HCT116 (cell line): ENCODE measurements at places on chromosomes 16 and 17.
A peak's percentile ranks its signal among the peaks of the same experiment; 100 is the strongest.

GRCh38 chr17:71399221-71399620 lies 721.6 kb upstream of the SOX9 start:
- H3K4me3 ChIP-seq = no peak overlapping the region
- peaks cover 13% of the 10 kb centered on the region for H3K4me1 ChIP-seq
- H3K27ac ChIP-seq = no peak overlapping the region
- no peaks in the 10 kb centered on the region for H3K36me3 ChIP-seq

DNA sequence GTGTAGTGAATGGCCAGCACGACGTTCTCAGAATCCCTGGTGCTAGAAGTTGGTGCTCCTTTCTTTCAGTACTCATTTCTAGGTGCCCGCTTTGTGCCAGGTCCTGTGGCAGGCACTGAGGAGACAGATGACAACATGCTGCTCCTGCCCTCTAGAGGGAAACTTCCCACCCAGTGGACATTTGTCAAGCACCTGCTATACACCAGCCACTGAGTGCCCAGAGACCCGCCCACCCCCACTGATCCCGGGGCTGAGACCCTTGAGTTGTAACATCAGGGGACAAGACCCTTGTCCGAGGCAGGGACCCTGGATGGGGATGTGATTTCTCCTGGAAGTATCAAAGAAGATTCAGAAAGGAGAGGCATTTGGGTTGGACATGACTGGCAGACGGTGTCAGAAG lies 25.1 kb downstream of the UNC13D start:
- no peak for DNase-seq
- H3K27me3 ChIP-seq = no peaks in the 10 kb centered on the region
- H3K27ac ChIP-seq = no peak overlapping the region

GRCh38 chr17:58229881-58230280 lies 8.5 kb upstream of the LPO start:
- no peaks in the 10 kb centered on the region for H3K36me3 ChIP-seq
- H3K27me3 ChIP-seq = peaks cover 9% of the 10 kb centered on the region
- no peak for DNase-seq
- no peak overlapping the region for H3K27ac ChIP-seq

DNA sequence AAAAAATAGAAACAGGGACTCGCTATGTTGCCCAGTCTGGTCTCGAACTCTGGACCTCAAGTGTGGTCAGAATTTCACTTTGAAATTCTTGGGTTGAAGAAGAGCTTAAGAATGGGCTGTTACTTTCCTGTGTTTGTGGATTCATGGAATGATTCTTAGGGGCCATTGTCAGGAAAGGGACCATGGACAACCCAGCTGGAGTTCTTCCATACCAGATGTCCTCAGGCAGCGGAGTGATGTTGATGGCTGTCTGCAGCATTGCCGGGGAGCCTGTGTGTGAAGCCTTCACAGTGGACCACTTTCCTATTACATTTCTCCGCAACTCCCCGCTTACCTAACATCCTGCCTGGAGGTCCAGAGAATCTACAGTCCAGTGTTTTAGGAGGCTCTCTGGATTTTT lies 145.9 kb downstream of the CLEC16A start:
- no peak overlapping the region for H3K4me3 ChIP-seq
- H3K27ac ChIP-seq = peak overlapping the region; percentile 36; the same call in 1 of the 2 replicates
- H3K27me3 ChIP-seq = no peaks in the 10 kb centered on the region
- peaks cover 98% of the 10 kb centered on the region for H3K4me1 ChIP-seq

- no peaks in the 10 kb centered on the region for H3K4me1 ChIP-seq
- no peaks in the 10 kb centered on the region for H3K36me3 ChIP-seq
- no peak overlapping the region for H3K4me3 ChIP-seq
- no peak for DNase-seq
- H3K27ac ChIP-seq = no peak overlapping the region
Observed at GRCh38 chr16:77690416-77690815, 31.9 kb upstream of the NUDT7 start.

- H3K36me3 ChIP-seq = no peaks in the 10 kb centered on the region
- no peaks in the 10 kb centered on the region for H3K27me3 ChIP-seq
- H3K4me1 ChIP-seq = no peaks in the 10 kb centered on the region
- no peak for DNase-seq
Observed at GRCh38 chr17:45990886-45991285, 8.2 kb upstream of the STH start.

GRCh38 chr17:16407911-16408588 lies 7.3 kb upstream of the TRPV2 start:
- H3K27ac ChIP-seq = no peak overlapping the region
- H3K4me3 ChIP-seq = no peak overlapping the region
- H3K4me1 ChIP-seq = no peaks in the 10 kb centered on the region
- H3K36me3 ChIP-seq = no peaks in the 10 kb centered on the region

DNA sequence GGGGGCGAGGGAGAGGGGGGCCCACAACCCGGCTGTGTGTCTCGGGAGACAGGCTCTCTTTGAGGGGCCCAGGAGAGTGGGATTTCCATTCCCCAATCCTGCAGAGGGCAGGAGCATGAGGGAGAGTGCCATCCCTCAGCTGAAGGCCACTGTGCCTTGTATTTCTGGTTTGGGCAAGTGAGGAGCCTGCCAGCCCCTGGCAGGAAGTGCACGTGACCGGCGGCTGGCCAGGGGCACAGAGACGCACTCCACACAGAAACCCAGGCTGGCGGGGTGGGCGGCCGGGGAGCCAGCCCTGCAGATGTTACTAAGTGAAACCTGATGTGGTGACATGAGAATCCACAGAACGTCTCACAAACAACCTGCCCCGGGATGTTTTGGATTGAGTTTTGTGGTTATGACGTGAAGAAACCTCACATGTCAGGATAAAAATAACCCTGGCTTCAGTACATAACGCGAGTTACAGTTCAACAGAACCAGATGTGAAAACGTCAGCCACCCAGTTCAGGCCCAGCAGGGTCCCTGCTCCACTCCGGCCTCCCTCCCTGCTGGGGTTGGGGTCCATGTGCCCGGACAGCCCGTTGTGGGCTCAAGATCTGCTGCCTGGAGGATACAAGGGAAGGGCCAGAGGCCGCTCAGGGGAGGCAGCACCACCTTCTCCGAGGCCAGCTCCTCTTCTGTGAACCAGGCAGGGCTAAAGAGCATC lies 51.7 kb upstream of the MTSS2 start:
- H3K4me3 ChIP-seq = no peak overlapping the region
- H3K27ac ChIP-seq = no peak overlapping the region
- no peaks in the 10 kb centered on the region for H3K27me3 ChIP-seq
- H3K4me1 ChIP-seq = no peaks in the 10 kb centered on the region
- no peak for DNase-seq
- H3K36me3 ChIP-seq = no peaks in the 10 kb centered on the region

- H3K27ac ChIP-seq = no peak overlapping the region
- H3K4me3 ChIP-seq = no peak overlapping the region
- DNase-seq = no peak
- peaks cover 40% of the 10 kb centered on the region for H3K36me3 ChIP-seq
- H3K27me3 ChIP-seq = no peaks in the 10 kb centered on the region
- peaks cover 26% of the 10 kb centered on the region for H3K4me1 ChIP-seq
Observed at GRCh38 chr16:69171325-69172084, 15.5 kb upstream of the SNTB2 start.

- no peaks in the 10 kb centered on the region for H3K36me3 ChIP-seq
- no peak overlapping the region for H3K4me3 ChIP-seq
- H3K27me3 ChIP-seq = no peaks in the 10 kb centered on the region
Observed at GRCh38 chr17:67018471-67019434, 25.6 kb upstream of the CACNG1 start.

- no peaks in the 10 kb centered on the region for H3K4me1 ChIP-seq
- H3K27me3 ChIP-seq = no peaks in the 10 kb centered on the region
- H3K27ac ChIP-seq = no peak overlapping the region
- no peak overlapping the region for H3K4me3 ChIP-seq
Observed at GRCh38 chr17:32813021-32813420, 63.9 kb downstream of the MYO1D start.

- H3K4me3 ChIP-seq = no peak overlapping the region
- no peaks in the 10 kb centered on the region for H3K27me3 ChIP-seq
- no peaks in the 10 kb centered on the region for H3K36me3 ChIP-seq
- H3K4me1 ChIP-seq = no peaks in the 10 kb centered on the region; the same call in 1 of the 2 replicates
- DNase-seq = no peak
Observed at GRCh38 chr16:11147033-11147753, 108.8 kb downstream of the SOCS1 start.

DNA sequence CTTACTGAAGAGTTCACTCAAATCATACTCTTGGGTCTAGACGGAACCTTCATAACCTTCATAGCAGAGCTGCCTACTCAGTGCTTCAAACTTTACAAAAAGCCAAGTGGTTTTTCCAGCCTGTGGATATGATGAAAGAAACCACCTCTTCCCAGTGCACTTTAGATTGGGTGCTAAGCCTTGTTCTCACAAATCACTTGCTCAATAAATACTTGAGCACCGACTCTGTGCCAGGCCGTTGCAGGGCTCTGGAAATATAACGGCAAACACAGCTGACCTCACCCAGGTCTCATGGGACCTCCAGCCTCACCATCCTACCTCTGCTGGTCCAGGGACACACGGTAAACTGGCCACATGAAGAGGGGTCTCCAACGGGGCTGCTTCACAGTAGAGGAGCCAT lies 35.7 kb downstream of the CDRT4 start:
- peaks cover 5% of the 10 kb centered on the region for H3K4me1 ChIP-seq
- H3K4me3 ChIP-seq = no peak overlapping the region
- no peak overlapping the region for H3K27ac ChIP-seq
- no peaks in the 10 kb centered on the region for H3K27me3 ChIP-seq
- H3K36me3 ChIP-seq = no peaks in the 10 kb centered on the region; the same call in 1 of the 2 replicates

DNA sequence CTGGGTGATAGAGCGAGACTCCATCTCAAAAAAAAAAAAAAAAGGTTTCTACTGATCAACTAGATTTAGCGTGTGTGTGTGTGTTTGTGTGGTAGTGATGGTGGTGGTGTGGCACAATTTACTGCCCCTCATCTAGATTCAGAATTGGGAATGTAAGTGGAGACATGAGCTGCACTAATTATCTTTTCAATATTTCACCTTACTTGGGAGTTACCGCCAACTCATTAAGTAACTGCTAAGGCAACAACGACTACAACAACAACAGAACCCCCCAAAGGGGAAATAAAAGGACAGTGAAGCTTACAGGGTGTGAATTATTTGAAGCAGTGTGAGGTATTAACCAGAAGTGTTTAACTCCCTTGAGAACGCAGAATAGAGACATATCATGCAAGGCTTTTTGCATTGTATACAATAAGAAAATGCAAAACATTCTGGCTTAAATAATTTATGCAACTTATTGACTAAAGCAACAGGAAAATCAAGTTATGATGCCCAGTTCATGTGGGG lies 180.5 kb downstream of the SHISA9 start:
- DNase-seq = no peak
- H3K36me3 ChIP-seq = no peaks in the 10 kb centered on the region
- no peak overlapping the region for H3K4me3 ChIP-seq

DNA sequence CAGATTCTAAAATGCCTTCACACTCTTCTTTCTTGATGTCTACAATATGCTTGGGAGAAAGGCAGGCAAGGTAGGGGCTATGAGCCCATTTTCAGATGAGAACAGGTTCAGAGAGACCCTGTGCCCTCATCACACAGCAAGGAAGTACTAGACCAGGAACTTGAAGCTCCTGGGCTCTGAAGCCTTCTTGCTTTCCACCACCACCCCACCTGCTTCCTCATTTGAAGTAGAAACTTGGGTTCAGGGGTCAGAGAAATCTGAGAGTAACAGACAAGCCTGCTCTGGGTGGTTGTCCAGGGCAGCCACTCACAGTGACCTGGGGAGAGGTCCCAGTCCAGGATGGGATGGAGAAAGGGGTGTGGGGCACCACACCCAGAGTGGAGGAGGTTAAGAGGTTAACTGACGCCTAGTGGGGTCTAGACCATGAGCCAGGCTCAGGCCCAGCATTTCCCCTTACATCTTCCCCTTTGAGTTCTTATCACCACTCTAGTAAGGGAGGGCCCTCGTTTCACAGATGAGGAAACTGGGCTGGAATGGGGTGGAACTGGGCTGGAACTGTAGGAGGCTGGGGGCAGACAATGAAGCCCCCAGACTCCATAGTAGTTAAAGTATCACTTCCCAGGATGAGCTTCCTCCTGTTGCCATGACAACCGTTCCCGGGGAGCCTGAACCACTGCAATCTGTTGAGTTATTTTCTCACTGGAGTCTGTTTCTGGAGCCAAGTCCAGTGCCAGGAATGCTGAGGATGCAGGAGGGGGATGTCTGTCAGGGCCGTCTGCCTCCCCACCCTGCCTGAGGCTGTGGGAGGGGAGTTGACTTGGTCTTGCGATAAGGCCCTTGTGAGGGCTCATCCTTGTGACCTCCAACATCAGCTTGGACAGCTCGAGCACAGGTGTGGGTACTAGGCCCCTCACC lies 16.2 kb upstream of the PHF12 start:
- no peaks in the 10 kb centered on the region for H3K36me3 ChIP-seq
- H3K4me1 ChIP-seq = peaks cover 15% of the 10 kb centered on the region
- no peak overlapping the region for H3K27ac ChIP-seq

DNA sequence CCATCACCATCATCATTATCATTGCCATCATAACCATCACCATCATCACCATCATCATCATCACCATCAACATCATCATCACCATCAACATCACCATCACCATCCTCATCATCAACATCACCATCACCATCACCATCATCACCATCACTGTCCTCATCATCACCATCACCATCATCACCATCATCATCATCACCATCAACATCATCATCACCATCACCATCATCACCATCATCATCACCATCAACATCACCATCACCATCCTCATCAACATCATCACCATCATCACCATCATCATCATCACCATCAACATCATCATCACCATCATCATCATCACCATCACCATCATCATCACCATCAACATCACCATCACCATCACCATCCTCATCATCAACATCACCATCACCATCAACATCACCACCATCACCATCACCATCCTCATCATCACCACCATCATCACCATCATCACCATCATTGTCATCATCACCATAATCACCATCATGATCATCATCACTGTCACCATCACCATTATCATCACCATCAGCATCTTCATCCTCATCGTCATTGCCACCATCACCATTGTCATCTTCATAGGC lies 23.9 kb downstream of the COX4I1 start:
- DNase-seq = no peak
- no peaks in the 10 kb centered on the region for H3K36me3 ChIP-seq
- peaks cover 2% of the 10 kb centered on the region; the same call in 1 of the 2 replicates for H3K4me1 ChIP-seq
- no peak overlapping the region for H3K4me3 ChIP-seq
- H3K27me3 ChIP-seq = 0 out of 2 replicates have a peak, but pooled peaks cover 4% of the 10 kb centered on the region
